ENCODE measurements at places on chromosomes 3 and 15.
A peak's percentile ranks its signal among the peaks of the same experiment; 100 is the strongest.

DNA sequence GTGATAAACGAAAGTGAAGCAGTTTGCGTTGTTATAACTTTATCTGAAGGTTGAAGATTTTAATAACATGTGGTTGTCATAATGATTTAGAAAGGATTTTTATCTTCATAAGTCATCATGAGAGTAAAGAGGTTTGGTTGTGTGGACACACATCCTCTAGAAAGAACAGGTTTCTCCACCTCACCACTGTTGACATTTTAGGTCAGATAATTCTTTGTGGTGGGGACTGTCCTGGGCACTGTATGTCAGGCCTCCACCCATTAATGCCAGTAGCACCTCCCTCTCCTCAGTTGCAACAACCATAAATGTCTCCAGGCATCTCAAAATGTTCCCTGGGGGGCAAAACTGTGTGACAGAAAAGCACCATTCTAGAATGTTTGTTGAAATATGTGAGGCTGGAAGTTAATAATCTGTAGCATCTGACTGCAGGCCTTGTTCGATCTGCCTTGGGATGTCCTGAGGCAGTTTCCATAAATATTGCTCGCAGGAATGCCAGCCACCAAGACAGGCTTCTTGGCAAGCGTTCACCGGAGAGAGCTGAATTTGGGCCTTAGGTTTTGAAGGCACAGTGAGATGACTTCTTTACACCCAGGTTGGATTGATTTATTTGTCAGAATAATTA lies 100.1 kb downstream of the ADAMTSL3 start:
- no peak for DNase-seq

DNA sequence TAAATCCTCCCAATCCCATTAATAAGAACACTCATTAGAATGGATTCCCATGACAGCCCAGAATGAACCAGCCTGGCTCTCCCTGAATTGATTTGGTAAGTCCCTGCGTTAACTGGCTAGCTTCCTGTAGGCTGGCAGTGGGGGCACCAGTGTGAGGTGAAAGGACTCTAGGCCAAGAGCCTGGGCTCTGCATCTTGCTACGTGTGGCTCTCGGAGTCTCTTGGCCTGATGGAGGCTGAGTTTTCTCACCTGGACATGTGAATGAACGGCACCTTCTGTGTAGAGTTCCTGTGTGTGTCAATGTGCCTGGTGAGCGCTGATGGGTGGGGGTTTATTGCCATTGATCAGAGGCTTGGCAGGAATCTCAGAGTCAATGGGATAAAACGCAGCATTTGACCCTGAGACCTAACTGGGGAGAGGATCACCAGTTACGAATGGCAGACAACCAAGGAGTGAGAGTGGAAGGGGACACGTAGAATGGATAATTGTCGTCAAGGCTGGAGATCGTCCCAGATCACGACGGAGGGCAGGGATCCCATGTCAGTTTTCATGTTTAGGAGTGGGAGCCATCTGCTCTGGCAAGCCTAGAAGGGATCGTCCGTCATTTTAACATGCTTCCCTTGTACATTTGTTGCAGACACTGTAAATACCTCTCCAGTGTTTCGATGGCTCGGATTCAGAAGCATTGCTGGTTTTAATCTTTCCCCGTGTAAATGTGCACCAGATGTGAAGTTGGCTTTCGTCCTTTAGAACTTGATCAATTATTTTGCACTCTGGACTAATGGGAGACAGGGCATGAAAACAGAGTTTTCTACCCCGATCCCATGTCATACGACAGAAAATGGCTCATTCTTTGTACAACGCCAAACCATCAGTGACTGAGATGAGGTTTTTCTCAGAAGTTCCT lies 9.0 kb upstream of the KLF13 start:
- DNase-seq = no peak

DNA sequence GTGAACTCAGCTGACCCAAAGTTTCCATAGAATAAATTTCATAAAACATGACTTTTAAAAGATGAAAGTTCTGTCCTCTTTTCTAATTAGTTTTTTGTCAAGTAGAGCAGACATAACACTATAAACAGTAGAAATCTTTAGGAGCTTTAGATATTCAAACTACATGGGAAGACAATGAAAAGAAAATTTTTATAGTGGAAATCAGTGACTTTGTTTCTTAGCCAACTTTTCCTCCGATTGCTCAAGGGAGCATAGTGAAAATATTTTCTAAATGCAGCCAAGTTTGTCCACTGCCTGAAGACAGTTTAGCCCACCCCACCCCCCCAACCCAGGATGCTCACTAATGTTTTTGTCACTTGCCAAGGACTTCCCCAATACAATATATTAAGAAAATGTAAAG lies 114.9 kb downstream of the PLD1 start:
- DNase-seq = no peak

GRCh38 chr15:72604794-72605193 lies 49.7 kb upstream of the GOLGA6B start:
- DNase-seq = no peak

- DNase-seq = peak; percentile 10
These were observed 345.1 kb downstream of the IL5RA start for GRCh38 chr3:2765002-2765579.

DNA sequence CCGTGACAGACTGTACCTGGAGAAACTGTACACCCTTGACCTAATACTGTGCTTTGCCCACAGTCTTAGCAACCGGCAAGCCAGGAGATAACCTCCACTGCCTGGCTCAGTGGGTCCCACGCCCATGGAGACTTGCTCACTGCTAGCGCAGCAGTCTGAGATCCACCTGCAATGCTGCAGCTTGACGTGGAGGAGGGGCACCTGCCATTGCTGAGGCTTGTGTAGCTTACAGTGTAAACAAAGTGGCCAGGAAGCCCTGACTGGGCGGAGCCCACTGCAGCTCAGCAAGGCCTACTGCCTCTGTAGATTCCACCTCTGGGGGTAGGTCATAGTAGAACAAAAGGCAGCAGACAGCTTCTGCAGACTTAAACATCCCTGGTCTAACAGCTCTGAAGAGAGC lies 189.3 kb downstream of the EDEM1 start:
- DNase-seq = no peak

DNA sequence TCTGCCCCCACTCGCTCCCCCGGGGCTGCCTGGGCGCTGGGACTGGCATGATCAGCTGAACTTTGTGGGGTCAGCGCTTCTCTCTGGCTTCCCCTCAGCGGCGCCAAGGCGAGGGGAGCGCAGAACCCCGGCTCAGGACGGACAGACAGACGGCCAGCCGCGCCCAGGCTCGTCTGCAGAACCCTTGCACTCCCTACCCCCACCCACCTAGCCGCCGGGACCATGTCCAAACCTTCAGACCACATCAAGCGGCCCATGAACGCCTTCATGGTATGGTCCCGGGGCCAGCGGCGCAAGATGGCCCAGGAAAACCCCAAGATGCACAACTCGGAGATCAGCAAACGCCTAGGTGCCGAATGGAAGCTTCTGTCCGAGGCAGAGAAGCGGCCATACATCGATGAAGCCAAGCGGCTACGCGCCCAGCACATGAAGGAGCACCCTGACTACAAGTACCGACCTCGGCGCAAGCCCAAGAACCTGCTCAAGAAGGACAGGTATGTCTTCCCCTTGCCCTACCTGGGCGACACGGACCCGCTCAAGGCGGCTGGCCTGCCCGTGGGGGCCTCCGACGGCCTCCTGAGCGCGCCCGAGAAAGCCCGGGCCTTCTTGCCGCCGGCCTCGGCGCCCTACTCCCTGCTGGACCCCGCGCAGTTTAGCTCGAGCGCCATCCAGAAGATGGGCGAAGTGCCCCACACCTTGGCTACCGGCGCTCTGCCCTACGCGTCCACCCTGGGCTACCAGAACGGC lies 621 bp downstream of the SOX14 start:
- no peak for DNase-seq

- no peak for DNase-seq
These were observed 26.5 kb upstream of the CP start for GRCh38 chr3:149247929-149248691.

- DNase-seq = no peak
These were observed 91.1 kb upstream of the KLF13 start for GRCh38 chr15:31235311-31236183.

- DNase-seq = no peak
These were observed 9.2 kb upstream of the MME start for GRCh38 chr3:155070932-155071387.

DNA sequence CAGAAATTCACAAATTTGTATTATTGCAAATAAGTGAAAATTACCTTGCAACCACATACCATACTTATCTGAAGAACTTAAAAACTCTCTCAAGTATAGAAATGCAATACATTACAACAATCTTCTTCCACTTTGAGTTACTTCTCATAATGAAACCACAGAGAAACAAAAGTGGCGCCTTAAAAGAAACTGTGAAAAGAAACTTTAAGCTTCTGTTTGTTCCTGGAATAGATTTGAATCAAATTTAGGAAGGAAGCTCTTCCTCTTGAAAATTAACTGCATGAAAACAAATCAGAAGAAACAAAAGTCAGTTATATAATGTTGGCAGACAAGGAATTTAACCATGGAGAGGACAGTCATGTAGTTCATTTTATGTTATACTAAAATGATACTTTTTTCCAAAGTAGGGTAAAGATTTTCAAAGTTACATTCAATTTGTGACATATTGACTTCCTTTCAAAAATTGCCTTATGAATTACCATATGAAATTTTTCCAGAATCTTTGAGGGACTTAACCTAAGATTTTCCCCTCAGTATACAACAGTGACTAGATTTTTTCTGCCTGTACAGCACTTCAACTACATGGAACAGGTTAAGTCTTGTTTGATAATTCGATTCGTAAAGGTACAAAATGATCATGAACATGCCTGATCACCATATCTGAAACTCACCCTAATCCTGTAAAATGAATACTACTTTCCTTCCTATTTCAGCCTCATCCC lies 57.6 kb upstream of the TNFSF10 start:
- DNase-seq = no peak

Data from activated CD4-positive, alpha-beta T cell treated with anti-CD3 and anti-CD28 coated beads, Interleukin-2, amount 10 ng/mL, durations not matched to agents 7 days and 5 days (primary cell).